ENCODE measurements at places on chromosomes 12 and 14.

DNA sequence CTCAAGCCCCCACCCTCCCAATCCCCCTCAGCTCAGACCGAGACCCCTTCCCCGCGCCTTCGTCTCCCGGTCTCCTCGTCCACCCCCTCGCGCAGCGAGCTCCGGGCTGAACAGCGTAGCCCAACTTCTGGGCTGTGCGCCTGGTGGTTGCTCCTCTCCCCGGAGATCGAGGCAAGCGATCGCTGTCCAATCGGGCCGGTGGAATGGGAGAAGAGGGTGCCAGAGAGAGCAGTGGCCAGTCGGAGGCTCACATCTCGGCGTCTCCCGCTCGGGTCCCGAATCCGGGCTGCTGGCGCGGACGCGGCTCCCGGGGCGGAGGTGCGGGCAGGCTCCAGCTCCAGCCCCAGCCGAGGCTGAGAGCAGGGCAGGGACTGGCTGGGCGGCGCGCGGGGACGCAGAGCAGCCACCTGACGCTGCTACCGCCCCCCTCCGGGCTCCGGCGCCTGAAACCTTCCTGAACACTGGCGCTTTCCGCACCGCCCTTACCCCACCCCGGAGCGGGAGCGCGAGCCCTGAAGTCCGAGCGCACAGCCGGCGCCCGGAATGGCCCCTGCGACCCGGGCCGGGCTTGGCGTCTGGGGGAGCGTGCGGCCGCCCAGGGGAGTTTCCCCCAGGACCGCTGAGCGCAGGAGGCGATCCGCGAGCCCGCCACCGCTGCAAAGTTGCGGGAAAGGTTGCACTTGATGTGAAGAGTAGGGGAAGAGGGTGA is 508 bp upstream of the KCNH5 start:
- DNase-seq = no peak

DNA sequence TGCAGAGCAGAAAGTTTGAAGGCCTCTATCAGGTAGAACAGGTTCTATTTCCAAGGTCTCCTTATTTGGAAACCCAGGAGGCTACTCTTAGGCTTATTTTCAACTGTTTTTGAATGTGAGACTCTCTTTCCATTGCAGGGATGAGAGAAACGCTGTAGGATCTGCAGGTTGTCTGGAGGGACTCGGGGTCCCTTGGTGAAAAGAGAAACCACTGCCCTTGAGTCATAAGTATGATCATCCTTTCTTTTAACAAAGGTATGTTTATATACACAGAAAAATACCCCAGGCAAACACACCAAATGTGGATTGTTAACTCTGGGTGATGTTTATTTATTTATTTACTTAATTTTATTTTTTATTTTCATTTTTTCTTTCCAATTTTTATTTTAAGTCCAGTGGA is 57.8 kb upstream of the MAX start:
- DNase-seq = no peak

DNA sequence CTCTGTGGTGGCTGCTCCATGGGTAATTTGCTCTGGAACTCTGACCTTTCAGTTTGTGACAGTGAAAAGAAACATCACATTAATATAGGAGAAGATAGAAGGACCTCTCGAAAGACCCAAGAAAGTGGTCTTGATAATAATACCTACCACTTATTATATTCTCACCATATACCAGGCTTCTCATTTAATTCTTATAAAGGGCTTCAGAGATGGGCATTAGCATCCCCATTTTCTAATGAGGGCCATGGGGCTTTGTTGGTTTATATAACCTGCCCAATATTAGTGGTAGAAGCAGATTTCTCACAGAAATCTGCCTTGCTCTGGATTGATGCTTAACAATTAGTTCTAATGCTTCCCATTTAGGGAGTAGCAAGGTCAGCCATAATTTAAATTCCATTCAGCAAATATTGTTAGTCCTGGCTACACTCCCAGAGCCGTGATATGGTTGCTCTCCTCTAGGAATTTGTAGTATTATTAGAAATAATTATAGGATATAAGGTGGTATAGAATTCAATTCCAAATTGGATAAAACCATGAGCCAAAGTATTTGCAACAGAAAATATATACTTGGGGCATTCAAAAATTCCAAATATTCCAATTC is 7.4 kb upstream of the AMIGO2 start:
- no peak for DNase-seq

DNA sequence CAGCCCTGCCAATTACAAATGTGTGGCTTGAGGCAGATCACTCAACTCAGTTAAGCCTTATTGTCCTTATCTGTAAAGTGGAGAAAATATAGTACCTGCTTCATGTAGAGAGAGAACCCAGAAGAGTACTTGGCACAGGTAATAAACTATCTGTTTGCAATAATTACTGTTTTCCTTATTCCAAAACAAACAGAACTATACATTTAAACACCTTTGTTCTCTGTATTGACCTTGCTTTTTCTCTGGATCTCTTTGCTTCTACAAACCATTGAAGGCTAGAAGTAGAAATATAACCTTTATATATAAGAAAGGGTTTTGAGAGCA is 70.8 kb upstream of the SRSF5 start:
- DNase-seq = no peak

GRCh38 chr14:53715193-53715721 is 241.4 kb downstream of the BMP4 start:
- no peak for DNase-seq

- no peak for DNase-seq
These were observed 3.7 kb upstream of the MAPKAPK5 start for GRCh38 chr12:111838353-111838752.

DNA sequence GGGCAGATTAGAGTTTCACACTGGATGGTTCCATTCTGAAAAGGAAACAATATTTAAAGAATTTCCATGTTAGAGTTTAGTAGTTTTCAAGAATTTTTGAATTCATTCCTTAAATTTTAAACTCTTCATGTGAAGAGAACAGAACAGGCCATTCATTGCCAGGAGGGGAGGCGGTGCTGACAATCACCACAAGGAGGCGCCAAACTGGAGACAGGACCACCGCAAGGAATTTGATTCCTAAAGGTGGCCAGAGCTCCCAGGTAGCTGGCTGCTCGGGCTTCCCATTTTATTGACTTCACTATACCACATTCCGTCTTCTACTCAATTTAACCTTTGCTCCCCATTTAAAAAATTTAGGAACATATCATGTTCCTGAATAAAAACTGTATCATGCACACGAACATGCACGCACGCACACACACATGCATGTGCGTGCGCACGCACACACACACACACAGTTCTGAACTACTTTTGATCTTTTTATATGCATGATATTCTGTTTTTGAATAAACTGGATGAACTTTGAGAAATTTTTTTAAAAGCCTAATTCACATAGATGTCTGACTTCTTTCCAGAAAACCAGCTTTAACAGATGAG is 101.2 kb downstream of the NELL2 start:
- DNase-seq = peak; percentile 45

- DNase-seq = no peak
These were observed 128.0 kb upstream of the PWP1 start for GRCh38 chr12:107557589-107558100.

DNA sequence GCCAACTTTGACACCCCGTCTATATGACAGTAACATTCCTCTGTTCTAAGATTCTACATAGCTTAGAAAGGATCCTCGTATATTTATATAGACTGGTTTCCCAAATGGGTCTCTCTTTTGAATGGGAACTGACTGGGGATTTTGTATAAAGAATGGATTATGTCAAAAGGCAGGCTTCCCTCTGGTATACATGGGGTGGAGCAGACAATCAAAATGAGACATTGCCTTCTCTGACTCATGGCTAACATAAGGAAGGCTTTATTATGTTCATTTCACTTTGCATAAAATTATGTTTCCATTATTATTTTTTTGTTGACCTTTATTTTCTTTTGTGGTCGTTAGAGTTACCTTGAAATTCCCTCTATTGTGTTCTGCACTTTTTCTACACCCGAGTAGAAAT is 211.1 kb downstream of the ALG10B start:
- DNase-seq = no peak

GRCh38 chr12:17017402-17017801 is 411.4 kb upstream of the LMO3 start:
- no peak for DNase-seq

- DNase-seq = peak; percentile 85
These were observed 44.8 kb downstream of the CPSF6 start for GRCh38 chr12:69284131-69284530.

Data from right lobe of liver (tissue), 6 donors.